M059J (cell line): ENCODE measurements at places on chromosomes 7 and 10. TPM values are rescaled to one million over a fixed set of nuclear protein-coding genes. Genes with fewer than 3 reads are reported as not detected.

Gene FZD1
- 3.7 and 6.1 TPM in 2 replicates for total RNA-seq

Gene ZNF655
- 54.1 and 55.2 TPM in 2 replicates for total RNA-seq

Gene FAM237B
- not detected in 2 replicates for total RNA-seq

Gene CDK1
- total RNA-seq = 151 and 191 TPM in 2 replicates

Gene FGFR2
- total RNA-seq = 2.1 and 6.8 TPM in 2 replicates

Gene MRLN
- total RNA-seq = not detected in 2 replicates

Gene PRSS37
- total RNA-seq = not detected in 2 replicates

Gene EPO
- total RNA-seq = not detected in 2 replicates

Gene CALML3
- not detected in 2 replicates for total RNA-seq

DNA sequence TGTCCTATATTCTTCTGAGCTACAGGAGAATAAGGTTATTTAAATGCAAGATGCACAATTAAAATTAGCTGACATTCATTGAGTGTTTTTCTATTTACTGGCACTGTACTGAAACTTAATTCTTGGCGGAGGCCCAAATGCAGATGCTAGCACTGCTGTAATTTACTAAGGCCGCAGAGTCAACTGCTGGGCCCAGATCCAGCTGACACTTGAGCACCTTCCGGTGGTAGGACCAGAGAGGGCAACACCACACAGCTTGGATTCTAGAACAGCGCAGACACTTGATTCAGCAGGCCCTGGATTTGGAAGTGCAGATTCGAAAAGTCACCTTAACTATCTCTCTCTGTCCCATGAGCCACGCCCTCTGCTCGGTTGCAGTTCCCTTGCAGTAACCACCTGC lies 228.6 kb upstream of the TMEM72 start:
- peak; percentile 59 for DNase-seq

DNA sequence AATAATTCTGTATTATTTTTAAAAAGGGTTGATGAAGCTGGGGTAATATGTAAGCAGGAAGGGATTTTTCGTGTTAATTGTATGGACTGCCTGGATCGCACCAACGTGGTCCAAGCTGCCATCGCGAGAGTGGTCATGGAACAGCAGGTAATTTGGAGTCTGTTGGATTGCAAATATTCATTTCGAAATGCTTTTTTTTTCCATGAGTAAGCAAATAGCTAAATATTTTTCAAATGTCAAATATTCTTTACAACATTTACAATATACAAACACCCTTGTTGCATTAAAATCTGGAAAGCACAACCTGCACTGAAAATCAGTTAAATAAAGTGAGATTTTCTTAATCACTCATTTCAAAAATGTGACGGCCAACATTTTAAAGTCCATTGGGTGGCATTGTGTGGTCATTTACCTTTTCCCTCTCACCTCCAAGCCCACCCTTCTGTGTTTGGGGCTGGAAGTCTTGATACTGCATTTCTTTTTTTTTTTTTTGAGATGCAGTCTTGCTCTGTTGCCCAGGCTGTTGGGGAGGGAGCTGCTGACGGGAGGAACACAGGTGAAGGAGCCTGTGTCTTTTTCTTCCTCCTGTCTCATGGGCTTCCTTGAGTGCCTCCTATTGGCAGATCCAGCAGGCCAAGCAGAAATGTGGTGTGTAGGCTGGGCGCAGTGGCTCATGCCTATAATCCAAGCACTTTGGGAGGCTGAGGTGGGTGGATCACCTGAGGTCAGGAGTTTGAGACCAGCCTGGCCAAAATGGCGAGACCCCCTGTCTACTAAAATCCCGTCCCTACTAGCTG lies 66.1 kb downstream of the MCMBP start:
- DNase-seq = no peak

- DNase-seq = no peak
Observed at GRCh38 chr10:35636956-35637355, 5.1 kb downstream of the FZD8 start.

DNA sequence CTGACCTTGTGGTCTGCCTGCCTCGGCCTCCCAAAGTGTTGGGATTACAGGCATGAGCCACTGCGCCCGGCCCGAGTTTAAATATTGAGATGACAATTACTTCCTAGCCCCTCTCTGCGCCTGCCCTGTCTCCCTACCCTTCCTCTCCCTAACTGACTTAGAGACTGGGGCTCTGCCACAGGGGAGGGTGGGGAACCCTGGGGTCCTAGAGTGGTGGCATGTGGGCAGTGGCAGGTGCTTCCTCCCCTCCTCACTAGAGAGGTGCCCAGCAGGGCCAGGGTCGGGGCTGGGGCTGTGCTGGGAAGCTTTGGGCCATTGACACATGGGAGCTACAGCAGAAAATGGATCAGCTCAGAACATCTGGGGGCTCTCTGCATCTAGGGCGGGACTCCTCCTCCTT lies 7.0 kb upstream of the ACHE start:
- DNase-seq = no peak

DNA sequence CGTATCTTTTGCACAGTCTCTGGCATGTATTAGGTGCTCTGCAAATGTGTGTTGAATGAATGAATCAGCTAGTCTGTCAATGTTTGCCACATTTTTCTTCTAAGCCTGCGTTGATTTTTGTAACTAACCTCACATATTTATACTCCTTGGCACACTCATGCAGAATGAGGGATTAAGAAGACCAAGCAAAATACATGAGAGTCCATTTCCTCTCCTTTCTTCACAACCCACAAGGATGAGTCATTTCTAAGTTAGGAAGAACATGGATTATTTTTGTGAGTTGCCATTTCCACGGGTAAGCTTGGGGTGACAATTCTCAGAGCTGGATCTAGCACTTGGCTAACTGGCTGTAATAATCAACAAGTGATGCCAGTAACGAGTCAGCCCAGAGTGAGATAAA lies 158.8 kb downstream of the TWIST1 start:
- peak; percentile 90 for DNase-seq

GRCh38 chr7:131039355-131039762 lies 288.3 kb upstream of the MKLN1 start:
- no peak for DNase-seq

DNA sequence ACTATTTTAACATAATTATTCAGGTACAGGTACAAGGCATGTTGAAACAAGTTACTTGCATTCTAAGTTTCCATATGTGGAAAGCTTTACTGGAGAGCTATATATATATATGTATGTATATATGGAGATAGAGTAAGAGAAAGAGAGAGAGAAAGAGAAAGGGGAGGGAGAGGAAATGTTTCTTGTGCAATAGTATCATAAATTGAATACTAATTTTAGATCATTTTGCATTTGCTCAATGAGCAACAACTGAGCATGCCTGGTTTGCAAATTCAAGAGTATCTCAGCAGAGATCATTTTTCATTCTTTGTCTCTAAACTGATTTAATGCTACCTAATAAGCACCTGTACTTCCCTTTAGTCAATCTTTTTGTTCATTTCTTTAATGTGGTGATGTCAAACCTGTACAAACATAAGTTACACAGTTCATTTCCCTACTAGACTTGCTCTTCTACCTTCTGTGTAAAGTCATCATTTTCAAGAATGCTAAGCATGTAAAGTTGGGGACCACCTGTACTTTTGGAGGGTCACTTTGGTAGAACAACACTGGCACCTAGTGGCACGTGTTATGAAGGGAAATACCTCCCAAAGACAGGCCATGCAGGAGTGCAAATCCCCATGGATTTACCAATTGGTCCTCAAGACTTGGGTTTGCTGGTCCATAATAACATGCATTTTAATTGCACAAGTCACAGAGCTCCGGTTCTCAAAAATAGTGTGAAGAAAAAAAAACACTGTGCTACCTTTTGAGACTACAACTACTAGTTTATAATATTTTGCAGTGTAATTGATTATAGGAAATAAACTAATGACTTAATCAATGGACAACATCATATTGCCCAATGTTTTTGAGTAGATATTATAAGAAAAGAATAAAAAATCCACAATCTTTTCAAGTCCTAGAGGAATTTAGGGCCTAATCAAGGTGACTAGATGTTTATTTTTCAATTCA lies 431.2 kb upstream of the IGFBP3 start:
- DNase-seq = peak; percentile 73

- no peak for DNase-seq
Observed at GRCh38 chr7:30470163-30470770, 8.3 kb downstream of the NOD1 start.

GRCh38 chr10:37101261-37101660 lies 24.1 kb upstream of the ANKRD30A start:
- no peak for DNase-seq

GRCh38 chr10:21095494-21096055 lies 198.5 kb upstream of the NEBL start:
- no peak for DNase-seq

GRCh38 chr10:93071177-93071472 lies 2.6 kb upstream of the CYP26A1 start:
- DNase-seq = no peak

- DNase-seq = peak; percentile 94
Observed at GRCh38 chr7:25846722-25847121, 305.3 kb upstream of the NFE2L3 start.

GRCh38 chr10:93152136-93152535 lies 78.4 kb downstream of the CYP26A1 start:
- peak; percentile 87 for DNase-seq

DNA sequence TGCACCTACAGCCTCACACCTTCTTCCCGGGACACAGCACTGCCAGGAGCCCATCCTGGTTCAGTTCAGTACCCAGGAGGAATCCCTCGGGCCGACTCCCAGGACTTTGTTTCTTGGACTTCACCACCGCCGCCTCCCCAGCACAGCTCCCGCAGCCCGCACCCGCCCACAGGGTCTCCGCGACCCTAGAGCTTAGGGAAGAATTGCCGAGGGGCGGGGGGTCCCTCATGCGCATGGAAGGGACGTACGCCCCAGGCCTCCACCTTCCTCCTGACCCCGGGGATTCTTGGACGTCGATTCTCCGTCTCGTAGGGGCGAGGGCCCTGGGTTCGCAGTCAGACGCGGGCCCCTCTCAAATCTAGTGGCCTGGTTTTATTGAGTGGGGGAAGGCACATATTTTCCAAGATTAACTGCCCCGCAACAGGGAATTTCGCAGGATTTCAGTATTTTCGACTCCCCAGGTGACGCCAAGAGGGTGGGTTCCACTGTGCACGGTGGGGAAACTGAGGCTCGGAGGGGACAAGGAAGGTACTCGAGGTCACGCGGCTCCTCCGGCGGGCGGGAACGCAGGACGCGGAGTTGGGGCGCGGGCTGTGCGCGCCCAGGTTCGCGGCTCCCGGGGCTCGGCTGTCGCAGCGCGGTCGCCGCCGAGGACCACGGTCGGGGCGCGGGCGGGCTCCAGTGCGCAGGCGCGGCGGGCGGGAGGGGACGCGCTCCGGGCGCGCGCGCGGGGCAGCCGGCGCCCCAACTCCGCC lies at the start of gene ADCY1:
TSS of gene ADCY1 (plus strand) at position 708 of the 755 bp plus-strand sequence. CDS start 176 bp downstream, outside the sequence.
- no peak for DNase-seq

DNA sequence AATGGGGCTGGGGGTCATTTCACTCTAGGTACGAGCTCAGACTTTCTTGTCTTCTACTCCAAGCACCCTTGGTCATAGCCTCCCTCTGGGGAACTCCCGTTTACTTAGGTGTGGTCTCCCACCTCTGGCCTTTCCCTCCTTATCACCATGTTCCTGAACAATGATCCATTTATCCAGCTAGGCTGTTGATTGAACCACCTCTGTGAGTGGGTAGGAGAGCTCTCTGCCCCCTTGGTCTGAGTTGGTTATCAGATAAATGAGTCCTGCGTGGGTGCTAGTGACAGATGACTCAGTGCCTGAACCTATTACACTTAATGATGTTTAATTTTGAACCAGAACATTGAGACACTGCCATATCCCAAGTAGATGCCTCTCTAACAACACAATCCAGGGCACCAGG lies 9.4 kb downstream of the BLNK start:
- no peak for DNase-seq

DNA sequence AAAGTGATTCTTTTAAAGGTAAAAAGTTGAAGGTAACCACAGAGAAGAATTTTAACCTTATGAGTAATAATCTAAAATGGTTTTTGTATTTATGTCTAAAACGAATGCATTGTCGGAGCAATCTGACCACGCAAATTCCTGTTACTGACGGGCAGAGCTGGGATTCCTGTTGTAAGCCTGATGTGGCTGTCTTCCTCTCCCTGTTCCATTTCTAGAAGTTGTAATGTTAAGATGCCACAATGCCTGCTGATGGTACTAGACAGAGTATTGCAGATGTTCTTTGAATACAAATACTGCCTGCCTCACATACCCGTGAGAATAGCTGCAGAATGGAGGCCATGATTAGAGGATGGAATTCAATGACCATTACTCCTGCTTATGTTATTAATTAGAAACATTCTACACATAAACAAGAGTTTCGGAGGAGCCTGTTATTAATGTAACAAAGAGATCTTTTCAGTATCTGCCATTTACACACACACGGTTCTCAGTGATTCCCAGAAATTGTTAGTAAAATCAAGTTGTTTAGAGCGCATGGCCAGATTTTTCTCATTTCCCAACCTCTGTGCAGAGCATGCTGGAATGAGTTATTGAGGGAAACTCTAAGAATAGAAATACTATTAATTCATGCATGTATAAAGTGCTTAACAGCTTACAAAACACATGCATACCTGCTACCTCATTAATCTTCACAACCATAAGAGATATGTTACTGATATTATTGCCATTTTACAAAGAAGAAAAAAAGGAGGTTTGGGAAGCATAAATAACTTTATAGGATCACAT lies 196.8 kb downstream of the PTN start:
- peak; percentile 93 for DNase-seq
